ENCODE measurements at places on chromosomes 11 and 22. TPM values are rescaled to one million over a fixed set of nuclear protein-coding genes. Genes with fewer than 3 reads are reported as not detected.

HTR3B gene
- 0.05 TPM for polyA plus RNA-seq

KRTAP5-2 gene
- polyA plus RNA-seq: not detected

BIRC3 gene
- polyA plus RNA-seq: 1.5 TPM

ROM1 gene
- 3.0 TPM for polyA plus RNA-seq

HEPACAM gene
- polyA plus RNA-seq: 2.1 TPM

BDNF gene
- 2.2 TPM for polyA plus RNA-seq

UCP3 gene
- 2.2 TPM for polyA plus RNA-seq

NXPE1 gene
- 0.08 TPM for polyA plus RNA-seq

DNA sequence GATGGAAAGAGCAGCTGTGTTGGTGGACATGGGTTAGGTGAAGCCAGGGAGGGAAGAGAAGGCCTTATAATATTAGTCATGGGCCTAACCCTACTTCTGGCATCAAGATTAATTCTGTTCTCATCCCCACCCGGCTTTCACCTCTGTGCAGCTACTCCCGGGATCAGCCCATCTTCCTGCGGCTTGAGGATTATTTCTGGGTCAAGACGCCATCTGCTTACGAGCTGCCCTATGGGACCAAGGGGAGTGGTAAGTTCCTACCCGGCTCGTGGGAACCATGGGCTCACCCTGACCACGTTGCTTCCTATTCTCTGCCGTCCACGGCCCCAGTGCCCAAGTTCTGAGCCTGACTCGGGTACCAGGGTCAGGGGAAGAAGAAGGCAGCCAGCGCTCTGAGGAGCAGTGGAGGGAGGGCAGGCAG, 51.6 kb downstream of the ST3GAL4 start:
- DNase-seq: no peak

GRCh38 chr11:1782831-1783724, 19.4 kb upstream of the CTSD start:
- DNase-seq: no peak

DNA sequence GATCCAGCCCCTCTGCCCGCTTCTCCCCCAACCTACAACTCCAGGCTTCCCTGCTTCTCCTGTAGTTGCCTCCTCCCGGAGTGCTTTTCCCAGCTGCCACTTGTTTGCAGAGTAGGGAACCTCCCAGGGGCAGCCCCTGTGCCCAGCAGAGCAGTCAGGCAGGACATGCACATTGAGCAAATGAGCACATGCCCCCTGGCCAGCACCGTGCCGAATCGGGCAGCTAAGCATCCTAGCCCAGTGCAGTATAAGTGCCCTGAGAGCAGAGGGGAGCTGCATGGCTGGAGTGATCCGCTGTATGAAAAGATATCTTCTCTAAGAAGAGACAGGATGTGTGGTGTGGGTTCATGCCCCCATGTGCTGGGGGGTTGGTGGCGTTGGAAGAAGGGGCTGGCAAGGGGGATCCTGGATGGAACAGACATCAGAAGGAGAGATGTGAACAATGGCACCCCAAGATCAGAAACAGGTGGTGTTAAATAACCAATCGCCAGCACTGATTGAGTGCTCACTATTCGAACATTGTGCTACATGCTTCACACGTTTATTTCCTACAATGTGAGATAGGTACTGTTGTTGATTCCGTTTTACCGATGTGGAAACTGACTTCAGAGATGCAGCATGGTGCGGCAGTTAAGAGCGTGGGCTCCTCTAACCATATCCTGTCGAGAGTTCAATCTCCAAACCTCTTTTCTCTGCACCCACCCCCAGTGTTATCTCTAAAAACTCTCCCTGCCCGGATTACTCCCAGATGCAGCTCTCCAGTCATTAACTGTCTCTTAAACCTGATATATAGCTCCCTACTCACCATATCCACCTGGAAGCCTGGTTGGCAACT, 1.2 kb downstream of the AIP start:
- no peak for DNase-seq

DNA sequence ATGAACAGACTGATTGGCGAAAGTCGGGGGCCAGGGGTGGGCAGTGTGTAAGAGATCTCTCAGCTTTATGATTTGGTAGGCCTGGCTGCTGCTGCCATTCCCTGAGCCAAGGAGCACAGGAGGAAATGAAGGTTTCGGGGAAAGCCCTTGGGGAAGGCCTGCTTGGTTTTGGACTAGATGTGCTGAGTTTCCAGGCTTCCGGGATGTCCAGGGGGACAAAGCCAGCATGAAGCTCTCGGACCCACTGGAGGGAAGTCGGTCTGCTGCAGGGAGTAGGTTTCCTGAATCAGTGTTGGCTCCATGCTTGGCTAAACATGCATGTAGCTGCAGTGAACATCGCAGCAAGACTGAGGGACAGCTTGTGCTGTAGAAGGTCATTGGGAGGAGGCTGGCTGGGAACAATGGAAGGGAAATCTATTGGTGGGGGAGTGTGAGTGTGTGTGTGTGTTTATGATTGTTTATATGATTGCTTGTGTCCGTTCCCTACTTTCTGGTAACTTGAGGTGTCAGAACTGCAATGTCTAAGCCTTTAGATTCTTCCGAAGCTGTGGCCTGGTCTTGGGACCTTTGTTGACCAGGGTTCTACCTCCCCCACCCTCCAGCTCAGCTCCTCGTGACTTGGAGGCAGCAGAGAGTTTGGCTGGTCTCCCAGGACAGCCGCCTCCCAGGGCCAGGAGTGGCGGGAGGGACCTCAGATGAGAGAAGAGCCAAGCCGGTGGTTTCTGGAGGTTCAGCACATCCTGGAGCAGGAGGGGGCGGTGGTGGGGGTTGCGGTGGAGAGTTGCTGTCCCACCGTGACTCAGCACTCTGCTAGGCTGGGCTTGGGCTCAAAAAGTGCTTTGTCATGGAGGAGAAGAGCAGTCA, 4.0 kb upstream of the FTH1 start:
- peak; percentile 94 for DNase-seq

DNA sequence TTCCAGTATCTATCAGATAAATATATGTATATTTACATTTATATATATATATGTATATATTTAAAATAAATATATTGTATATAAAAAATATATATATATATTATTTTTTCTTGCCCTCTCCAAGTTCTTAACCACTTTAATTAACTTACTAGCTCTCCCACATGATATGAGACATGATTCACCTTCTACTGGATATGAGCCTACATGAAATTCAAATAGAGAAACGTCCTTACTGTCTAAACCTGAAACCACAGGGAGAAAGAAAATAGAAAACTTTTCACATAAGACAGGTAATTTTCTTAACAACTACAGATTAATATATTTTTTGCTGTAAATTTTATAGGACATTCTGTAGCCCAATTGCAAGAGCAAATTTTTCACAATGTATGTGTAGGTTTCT, 391.6 kb downstream of the ETS1 start:
- no peak for DNase-seq

DNA sequence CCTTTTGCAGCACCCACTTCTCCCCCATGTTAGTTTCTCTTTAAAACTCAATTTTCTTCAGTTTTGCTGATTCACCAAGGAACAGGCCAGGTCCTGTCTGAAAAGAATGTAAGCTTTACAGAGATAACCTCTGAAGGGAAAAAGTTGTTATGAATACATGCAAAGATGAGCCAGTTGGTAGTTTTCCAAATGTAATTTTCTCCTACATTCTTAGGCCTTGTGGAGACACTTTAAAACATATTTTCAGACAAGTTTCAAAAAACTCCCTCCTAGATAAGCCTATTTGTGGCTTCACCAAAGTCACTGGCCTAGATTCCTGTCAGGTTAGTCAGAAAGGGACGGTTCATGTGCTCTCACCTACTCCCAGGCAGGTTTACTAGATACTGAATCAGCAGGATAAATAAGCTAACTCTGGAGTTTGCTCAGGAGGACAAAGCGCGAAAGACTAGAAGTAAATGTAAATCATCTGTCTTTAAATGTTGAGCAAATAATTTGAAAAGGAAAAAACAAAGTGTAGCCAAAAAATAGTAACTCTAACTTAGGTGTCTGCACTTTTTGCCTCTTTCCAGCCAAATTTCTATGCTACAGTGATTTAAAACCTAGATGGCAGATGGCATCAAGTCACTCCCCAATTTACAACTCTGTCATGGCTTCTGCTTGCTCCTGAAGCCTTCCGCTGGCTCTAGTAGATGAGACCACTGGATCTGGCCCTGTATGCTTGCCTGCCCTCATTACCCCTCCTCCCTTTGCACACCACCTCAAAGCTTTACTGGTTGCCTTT, 4.9 kb upstream of the ATP6V1E1 start:
- no peak for DNase-seq

GRCh38 chr22:39527481-39527961, 5.0 kb downstream of the RPS19BP1 start:
- DNase-seq: no peak

- DNase-seq: no peak
Observed at GRCh38 chr22:49140911-49141665, 686.6 kb downstream of the BRD1 start.

DNA sequence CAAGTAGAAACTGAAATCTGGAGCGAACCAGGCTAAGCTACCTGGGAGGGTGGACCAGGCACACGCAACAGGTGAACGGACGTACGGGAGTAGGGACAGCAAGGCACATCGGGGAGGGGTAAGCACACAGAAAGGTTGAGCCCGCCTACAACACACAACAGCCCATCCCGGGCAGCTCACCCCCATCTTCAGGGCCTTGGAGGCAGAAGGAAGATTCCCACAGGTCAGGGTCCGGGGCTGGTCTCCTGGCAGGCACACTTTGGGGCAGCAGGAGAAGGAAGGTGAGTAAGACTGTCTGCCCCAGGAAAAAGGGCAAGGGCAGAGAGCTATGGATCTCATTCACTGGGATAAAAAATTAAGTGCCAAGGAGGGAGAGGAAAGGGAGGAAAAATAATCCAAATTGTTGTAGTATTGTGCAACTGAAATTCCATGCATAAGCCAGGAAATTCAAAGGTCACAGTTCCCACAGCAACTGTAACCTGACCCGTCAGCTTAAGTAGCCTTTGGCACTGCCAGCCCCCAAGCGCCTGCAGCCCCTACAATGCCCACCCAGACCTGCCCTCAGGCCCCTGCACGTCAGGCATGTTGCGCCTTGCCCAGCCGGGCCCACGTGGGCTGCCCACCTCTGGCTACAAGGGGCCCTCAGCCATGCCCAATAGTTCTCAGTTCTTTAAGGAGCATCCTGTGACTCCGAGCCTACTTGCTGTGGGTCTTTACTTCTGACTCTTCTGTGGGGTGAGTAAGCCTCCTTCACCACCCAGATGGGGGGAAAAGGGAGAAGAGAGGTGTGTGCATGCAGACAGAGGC, 51.8 kb downstream of the MICAL3 start:
- DNase-seq: no peak

DNA sequence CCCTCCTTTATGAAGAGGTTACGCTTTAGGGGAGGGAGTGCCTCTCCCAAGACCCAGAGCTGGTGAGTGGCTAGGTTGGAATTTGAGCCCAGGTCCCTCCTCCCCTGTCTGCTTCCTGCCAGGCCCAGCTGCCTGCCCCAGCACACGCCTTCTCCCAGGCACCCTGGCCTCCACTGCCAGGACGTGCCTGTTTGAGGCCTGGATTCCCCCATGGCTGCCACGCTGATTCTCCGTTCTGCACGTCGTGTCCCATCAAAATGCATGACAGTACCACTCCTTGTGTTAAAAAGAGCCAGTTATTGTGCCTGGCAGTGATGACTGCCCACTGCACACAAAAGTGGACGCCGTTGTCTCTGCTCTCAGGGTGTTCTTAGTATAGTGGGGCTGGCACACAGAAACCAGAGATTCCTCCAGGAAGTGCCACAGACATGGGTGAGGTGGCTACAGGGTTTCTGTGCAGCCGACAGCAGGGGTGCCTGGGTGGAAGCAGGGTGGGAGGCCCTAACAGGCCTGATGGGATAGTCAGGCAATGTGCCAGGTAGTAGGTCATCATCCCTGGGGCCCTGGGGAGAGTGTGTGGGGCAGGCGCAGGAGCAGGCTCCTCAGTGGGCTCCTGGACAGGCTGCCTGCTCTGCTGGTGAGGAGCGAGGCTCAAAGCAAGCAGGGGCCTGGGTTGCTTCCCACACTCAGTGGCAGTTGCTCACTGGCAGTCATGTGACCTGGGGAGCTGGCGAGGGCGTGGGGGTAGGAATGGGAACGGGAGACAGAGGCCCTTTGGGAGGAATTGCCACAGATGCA, 24.2 kb downstream of the MED15 start:
- DNase-seq: no peak

GRCh38 chr11:113241636-113242054, 72.7 kb upstream of the TTC12 start:
- no peak for DNase-seq

DNA sequence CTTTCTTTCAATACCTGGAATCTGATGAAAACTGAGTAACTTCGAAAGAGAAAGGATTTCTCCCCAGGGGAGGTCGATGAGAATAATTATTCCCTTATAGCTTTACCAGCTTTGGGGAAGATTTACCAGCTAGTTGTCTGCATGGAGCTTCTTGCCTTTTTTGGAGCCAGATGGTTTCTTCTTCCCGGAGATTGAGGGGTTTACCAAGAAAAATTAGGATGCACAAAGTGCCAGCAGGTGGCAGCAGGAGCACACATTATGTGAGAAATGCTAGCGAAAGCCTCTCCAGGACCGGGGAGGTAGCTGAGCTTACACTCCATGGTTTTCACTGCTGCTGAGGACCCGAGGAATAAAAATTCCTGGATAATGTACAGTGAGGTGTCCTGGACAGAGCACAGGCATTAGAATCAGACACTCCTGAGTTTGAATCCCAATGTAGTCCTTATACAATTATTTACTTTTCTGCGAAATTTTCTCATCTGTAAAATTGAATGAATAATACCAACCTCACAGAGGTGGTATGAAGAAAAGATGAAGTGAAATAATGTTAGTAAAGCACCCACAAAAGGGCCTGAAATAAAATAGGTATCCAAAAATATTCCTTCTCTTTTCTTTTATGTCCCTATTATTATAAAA, 46.0 kb upstream of the PARVA start:
- peak; percentile 76 for DNase-seq

GRCh38 chr11:28962502-28962901, 854.3 kb downstream of the METTL15 start:
- no peak for DNase-seq

DNA sequence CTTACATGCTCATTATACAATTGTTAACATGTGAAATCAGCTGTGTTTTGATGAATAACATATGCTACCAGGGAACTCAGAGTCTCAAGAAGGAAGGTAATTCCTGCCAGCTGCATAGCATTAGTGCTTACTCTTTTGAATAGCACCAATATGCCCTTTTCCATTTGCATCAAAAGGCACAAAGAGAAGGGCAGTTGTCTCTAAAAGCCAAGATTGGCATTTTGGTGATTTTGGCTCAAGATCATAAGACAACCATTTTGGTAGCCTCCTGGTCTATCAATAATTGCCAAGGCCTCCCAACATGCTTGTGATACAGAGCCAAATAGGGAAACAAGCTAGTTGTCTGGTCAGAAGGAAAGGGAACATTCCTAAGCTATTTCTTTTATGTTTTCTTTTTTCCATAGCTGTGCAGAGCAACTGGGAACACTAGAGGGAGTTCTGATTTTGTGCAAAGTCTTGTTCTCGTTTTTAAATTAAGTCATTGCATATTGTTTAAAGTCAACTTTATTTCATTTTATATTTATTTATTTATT, 416.7 kb upstream of the CHORDC1 start:
- DNase-seq: peak; percentile 15
